ENCODE measurements at places on chromosomes 4 and X.

DNA sequence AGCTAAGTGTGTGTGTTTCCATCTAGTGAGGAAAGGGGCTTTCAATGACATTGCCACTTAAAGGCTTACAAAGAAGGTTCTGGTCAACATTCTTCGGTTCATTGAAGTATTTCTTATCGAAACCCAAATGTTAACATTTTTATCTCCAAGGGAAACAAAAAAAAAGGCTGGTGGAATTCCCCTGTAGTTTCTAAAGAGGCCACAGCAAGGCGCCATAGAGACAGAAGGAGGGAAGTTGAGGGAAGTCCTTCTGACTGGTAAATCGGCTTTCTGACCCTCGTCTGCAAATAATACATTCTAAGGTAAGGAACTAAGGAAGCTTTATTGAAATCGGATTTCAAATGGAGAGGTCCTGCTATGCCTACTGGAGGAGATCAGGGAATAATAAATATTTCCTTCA, 1.7 kb upstream of the ZFP42 start:
- peak; percentile 38 for DNase-seq

GRCh38 chr4:147765121-147765529, 33.2 kb downstream of the ARHGAP10 start:
- no peak for DNase-seq

DNA sequence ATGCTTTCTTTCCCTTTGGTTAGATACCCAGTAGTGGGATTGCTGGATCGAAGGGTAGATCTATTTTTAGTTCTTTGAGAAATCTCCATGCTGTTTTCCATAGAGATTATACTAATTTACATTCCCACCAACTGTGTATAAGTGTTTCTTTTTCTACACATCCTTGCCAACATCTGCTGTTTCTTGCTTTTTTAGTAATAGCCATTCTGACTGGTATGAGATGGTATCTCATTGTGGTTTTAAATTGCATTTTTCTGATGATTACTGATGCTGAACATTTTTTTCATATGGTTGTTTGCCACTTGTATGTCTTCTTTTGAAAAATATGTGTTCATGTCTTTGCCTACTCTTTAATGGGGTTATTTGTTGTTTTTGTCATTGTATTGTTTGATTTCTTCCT, 6.6 kb upstream of the AGA start:
- DNase-seq = peak; percentile 83

GRCh38 chr4:100728861-100729260, 211.0 kb upstream of the EMCN start:
- no peak for DNase-seq

GRCh38 chrX:43560247-43560946, 95.7 kb upstream of the MAOA start:
- DNase-seq = no peak

DNA sequence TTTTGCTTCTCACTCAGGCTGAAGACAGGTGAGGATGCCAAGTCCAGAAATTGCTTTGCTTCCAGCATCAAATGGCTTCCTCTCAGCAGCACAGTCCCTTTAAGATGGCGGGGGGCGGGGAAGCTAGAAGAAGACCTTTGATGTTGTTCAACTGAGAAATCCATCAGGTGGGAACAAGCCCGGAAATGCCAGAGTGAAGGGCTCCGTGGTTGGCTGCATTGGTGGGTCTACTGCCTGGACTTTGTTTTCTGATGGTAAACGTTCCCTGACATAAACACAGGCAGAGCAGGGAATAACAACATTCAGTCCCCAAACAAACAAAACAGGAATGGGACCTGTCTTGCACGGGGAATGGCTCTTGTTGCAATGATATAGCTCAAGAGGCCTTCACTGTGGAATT, 37.3 kb downstream of the APLN start:
- no peak for DNase-seq

- DNase-seq = no peak
Observed at GRCh38 chr4:153794006-153794405, 5.1 kb upstream of the SFRP2 start.

DNA sequence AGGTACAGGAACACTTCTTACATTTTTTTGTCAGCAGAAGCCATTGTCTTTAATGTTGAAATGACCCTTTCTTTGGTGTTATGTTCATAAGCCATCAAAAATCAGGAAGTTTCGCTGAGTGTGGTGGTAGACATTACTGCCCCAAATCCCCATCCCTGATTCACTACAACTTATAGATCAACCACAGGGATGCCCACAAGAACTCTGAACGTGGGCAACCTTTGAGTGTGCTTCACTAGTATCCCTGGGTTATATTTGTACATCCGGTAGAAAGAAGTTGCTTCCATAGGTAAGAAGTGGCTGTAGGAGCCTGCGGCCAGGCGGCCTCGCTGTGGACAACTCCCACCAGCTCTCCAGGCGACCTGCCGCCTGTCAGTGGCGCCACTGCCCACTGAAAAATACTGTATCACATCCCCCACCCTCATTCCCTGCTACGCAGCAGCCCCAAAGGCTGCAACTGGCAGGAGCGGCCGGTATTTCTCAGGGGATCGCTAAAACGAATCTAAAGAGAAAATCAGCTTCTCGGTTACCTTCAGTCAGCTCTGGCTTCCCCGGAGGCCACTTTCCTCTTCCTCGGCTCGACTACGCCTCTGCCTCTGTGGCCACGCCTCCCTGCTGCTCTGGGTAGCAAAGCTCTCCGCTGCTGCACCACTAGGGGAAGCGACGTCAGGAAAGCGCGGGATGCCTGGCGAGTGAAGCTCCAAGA, 13.9 kb upstream of the ETDC start:
- no peak for DNase-seq

DNA sequence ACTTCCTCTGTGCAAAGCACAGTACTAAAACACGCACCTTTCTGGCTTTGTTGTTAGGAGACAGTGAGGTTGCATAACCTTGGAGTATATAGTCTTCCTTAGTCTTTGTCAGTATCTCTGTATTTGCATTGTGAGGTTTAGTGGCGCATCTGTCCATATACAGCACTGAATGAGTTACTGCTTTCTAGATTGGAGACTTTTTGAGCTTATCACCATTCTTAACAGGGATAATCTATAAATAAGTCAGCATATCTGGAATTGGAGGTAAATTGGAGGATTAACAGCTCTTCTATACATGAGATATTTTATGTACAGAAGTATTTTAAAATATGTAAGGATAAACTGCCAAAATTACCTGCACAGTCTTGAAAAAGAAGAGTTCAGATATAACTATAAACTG, 4.3 kb downstream of the FHDC1 start:
- no peak for DNase-seq
